ENCODE measurements at places on chromosomes 7 and 10. TPM values are rescaled to one million over a fixed set of nuclear protein-coding genes. Genes with fewer than 3 reads are reported as not detected.

- no peak for DNase-seq
- H3K4me3 ChIP-seq, result no peak within 1 kb of the TSS
- peaks cover 20% of the 10 kb centered on the region for H3K4me1 ChIP-seq
- H3K27ac ChIP-seq, result no peak within 1 kb of the TSS
Observed at GRCh38 chr10:69220041-69220451, at the start of gene HKDC1. HKDC1 (plus strand) TSS chr10:69220332; CDS start chr10:69220436, 104 bp downstream.

GRCh38 chr10:84340632-84341537 is 12.5 kb downstream of the CCSER2 start:
- peaks cover 4% of the 10 kb centered on the region for H3K36me3 ChIP-seq
- H3K27me3 ChIP-seq, result no peaks in the 10 kb centered on the region
- DNase-seq, result no peak
- H3K4me1 ChIP-seq, result peaks cover 19% of the 10 kb centered on the region
- no peak overlapping the region for H3K27ac ChIP-seq
- no peak overlapping the region for H3K4me3 ChIP-seq

DNA sequence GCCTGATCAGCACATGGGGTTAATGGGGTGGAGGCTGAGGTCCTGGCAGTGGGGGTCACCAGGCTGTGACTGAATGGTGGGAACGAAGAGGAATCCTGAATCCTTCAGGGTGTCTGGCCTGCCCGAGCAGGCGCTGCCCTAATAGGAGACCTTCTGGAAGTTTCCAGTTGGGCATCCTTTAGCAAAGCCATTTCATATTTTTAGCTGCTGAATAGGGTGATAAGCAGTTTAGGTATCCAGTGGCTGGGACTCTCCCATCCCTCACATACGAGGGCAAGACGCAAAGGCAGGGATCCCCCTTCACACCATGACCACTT is 159.3 kb downstream of the SH3PXD2A start:
- no peak overlapping the region for H3K27ac ChIP-seq
- no peak for DNase-seq
- H3K4me1 ChIP-seq, result peaks cover 14% of the 10 kb centered on the region
- H3K27me3 ChIP-seq, result peaks cover 22% of the 10 kb centered on the region

DNA sequence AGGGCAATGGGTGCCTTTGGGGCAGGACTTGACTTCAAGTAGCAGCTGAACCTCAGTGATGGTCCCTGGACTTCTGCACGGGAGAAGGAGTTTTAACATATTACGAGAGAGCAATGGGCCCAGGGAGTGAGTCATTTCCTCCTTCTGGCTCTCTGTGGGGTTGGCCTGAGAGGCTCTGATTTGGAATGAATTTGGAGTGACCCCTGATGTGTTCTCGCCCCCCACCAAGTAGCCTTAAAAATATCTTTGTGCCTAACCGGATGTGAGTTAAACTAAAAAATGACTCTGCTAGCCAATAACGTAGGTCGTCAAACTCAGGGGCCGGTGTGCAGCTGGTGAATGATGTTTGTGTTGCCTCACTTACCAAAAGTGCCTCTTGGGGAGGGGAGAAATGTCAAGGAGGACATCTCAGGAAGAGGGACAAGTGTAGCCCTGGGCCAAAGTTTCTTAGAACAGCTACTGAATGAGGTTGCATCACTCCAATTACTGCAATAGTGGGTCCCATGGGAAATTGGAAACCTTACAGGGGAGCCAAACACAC is 656.6 kb downstream of the INHBA start:
- H3K4me3 ChIP-seq, result no peak overlapping the region
- peaks cover 2% of the 10 kb centered on the region for H3K27me3 ChIP-seq
- no peaks in the 10 kb centered on the region for H3K4me1 ChIP-seq
- no peak for DNase-seq

GRCh38 chr10:112389271-112389822 is 15.4 kb downstream of the ACSL5 start:
- H3K27me3 ChIP-seq, result peaks cover 3% of the 10 kb centered on the region
- peak; percentile 42 for DNase-seq
- peak overlapping the region; percentile 94 for H3K27ac ChIP-seq
- no peaks in the 10 kb centered on the region for H3K36me3 ChIP-seq

DNA sequence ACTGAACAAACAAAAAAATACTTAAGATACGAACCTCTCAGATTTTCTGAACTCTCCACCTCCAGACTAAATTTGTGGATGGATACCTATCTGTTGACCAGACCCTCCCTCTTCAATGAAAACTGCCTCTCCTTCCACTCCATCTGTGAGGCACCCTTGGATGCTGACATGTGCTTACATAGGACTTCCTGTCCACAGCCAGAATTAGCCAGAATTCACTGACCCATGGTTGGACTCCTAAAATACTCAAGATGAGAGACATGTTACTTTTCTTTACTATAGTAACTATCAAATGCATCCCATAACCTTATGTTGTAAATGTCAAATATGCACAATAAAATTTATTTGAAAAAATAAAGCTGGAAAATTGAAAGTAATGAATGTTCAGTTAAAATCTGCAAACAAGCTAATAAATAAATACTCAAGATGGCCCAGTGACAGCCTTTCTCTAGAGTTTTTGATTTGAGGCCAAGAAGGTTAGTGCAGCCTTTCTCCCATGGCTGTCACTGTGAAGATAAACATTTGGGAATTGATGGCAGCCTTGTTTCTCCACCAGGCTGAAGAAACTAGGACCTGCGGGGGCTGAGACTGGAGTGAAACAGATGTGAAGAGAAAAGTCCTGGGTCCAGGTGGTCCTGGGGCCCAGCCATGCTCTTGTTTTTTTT is 287.0 kb downstream of the ZEB1 start:
- H3K27me3 ChIP-seq, result no peaks in the 10 kb centered on the region
- DNase-seq, result no peak
- H3K4me1 ChIP-seq, result peaks cover 9% of the 10 kb centered on the region
- H3K36me3 ChIP-seq, result peaks cover 3% of the 10 kb centered on the region
- H3K4me3 ChIP-seq, result no peak overlapping the region

DNA sequence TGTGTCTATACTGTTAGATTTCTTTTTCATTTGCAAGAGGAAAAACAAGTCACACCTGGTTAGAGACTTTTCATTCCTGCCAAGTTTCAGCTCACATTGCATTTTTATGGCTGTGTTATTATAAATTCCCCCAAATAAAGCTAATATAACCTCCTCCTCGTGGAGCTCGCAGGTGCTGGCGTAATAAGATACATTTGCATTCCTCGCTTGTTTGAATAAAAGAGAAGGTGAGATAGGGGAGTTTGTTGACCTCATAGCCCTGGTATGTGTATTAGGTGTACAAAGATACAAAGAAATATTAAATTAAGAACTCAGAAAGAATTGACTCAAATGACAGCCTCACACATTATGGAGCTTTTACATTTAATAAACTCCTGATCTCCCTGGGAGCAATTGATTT is 257.7 kb upstream of the SP8 start:
- H3K4me1 ChIP-seq, result peaks cover 3% of the 10 kb centered on the region
- no peak for DNase-seq
- H3K27ac ChIP-seq, result no peak overlapping the region
- H3K4me3 ChIP-seq, result no peak overlapping the region

DNA sequence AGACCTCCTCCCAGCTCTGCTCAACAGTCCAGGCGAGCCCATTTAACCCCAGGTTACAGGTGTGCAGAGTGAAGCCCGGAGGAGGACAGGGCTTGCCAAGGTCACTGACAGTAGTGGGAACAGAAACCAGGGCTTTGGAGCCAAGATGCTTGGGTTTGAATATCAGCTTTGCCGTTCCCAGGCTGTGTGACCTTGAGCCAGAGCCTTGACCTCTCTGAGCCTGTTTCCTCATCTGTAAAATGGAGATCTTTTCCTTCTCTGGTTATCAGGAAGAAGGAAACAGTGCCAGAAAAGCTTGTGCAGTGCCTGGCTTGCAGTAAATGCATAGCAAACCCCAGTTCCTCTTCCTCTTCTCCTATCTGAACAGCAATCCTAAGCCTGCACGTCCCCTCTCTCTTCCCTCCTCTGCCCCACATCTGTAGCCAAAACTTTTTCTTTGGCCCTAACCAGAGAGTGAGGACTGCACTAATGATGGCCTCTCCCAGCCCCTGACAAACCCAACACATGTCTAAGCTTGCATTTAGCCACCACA is 21.4 kb upstream of the MLXIPL start:
- no peak overlapping the region for H3K27ac ChIP-seq
- H3K4me3 ChIP-seq, result no peak overlapping the region
- peaks cover 25% of the 10 kb centered on the region for H3K4me1 ChIP-seq
- no peaks in the 10 kb centered on the region for H3K36me3 ChIP-seq

DNA sequence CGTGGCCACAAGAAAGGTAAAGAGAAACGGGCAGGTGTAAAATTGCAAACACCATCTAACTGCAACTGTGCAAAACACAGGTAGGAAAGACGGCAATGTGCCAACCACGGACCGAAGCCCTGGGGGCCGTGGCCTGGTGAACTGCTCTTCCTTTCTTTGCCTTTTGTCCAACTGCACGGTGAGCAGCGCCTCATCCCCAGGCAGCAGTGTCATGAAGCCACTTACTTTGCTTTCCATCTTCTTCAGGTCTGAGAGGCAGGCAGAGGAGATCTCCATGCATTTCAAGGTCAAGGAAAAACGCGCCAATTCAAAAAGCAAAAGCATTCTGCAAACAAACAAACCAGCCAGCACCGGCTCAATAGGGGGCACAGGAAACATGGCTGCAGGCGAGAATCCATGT is 12.9 kb downstream of the CFAP46 start:
- peaks cover 2% of the 10 kb centered on the region for H3K4me1 ChIP-seq
- H3K27me3 ChIP-seq, result peaks cover 18% of the 10 kb centered on the region
- peaks cover 4% of the 10 kb centered on the region for H3K36me3 ChIP-seq
- peak overlapping the region; percentile 3 for H3K27ac ChIP-seq
- no peak for DNase-seq
- no peak overlapping the region for H3K4me3 ChIP-seq

DNA sequence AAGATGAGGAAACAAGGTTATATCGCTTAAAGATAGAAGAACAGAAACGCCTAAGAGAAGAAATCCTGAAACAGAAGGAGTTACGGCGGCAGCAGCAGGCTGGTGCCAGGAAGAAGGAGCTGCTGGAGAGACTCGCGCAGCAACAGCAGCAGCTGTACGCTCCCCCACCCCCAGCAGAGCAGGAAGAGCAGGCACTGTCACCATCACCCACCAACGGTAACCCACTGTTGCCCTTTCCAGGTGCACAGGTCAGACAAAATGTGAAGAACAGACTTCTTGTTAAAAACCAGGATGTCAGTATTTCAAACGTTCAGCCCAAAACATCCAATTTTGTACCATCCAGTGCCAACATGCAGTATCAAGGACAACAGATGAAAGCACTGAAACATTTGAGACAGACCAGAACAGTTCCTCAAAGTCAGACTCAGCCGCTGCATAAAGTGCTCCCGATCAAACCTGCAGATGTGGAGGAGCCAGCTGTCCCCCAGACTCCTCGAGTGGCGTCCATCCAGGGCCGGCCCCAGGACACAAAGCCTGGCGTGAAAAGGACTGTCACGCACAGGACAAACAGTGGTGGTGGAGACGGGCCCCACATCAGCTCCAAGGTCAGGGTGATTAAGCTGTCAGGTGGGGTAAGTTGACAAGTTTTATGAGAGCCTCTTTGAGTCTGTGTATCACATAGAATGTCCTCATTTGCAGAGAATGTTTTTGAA is 67.1 kb downstream of the SHH start:
- H3K27me3 ChIP-seq, result no peaks in the 10 kb centered on the region
- peaks cover 23% of the 10 kb centered on the region for H3K4me1 ChIP-seq
- peaks cover 13% of the 10 kb centered on the region for H3K36me3 ChIP-seq
- DNase-seq, result no peak
- peak overlapping the region; percentile 11 for H3K27ac ChIP-seq

GRCh38 chr10:13038391-13038790 is 36.9 kb upstream of the CCDC3 start:
- H3K27ac ChIP-seq, result no peak overlapping the region
- no peak for DNase-seq
- H3K4me3 ChIP-seq, result no peak overlapping the region
- no peaks in the 10 kb centered on the region for H3K36me3 ChIP-seq
- no peaks in the 10 kb centered on the region for H3K4me1 ChIP-seq
- H3K27me3 ChIP-seq, result peaks cover 3% of the 10 kb centered on the region

DNA sequence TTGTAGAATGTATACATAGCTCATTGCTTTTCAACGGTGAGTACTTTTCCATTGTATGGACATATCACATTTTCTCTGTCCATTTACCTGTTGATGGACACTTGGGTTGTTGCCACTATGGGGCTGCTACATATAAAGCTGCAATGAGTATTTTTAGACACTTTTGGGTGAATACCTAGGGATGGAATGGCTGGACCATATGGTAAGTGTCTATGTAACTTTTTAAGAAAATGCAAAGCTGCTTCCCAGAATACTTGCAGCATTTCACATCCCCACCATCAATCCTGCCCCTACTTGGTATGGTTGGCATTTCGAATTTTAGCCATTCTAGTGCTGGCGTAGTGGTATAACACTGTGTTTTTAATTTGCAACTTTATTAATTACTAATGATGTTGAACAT is 274.6 kb downstream of the TNS3 start:
- H3K27ac ChIP-seq, result no peak overlapping the region
- no peak for DNase-seq
- no peak overlapping the region for H3K4me3 ChIP-seq
- peaks cover 2% of the 10 kb centered on the region for H3K27me3 ChIP-seq

- no peak for DNase-seq
- H3K4me1 ChIP-seq, result no peaks in the 10 kb centered on the region
- peaks cover 3% of the 10 kb centered on the region for H3K36me3 ChIP-seq
- H3K27me3 ChIP-seq, result peaks cover 3% of the 10 kb centered on the region
Observed at GRCh38 chr7:1899196-1899595, 229.1 kb downstream of the ELFN1 start.

DNA sequence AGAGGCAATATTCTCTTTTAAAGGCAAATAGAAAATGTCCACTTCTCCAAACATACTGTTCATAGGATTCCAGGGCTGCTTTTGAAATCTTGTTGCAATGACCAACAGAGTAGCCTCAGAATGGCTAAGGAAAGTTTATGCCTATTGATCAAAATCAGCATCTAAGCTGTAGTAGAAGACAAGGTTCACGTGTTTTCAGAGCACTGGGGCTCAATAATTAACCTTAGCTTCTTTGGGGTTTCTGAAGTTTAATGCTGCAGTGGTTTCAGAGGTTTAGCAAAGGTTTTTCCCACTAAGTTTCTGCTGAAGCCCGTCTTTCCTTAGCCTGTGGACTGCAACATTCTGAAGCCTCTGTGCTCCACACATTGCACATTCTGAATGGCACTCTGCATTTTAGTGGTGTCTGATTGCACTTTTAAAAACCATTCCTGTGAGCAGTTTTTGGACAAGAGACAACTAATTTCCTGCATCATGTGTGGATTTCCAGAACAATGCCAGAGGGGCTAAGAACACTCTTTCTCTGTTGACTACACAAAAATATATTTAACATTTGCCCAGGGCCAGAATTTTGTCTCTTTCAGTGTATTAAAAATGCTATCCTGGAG is 342.5 kb downstream of the PTEN start:
- no peaks in the 10 kb centered on the region for H3K4me1 ChIP-seq
- H3K4me3 ChIP-seq, result no peak overlapping the region
- no peak overlapping the region for H3K27ac ChIP-seq
- DNase-seq, result no peak
- H3K27me3 ChIP-seq, result no peaks in the 10 kb centered on the region

Gene ADARB2
- 54.9 TPM for total RNA-seq

Gene CRYGN
- not detected for total RNA-seq

Gene GPR15LG
- not detected for total RNA-seq

Gene ANKRD1
- total RNA-seq, result 0.82 TPM

Gene GDF10
- 0.74 TPM for total RNA-seq

Gene PRSS2
- total RNA-seq, result 2.0 TPM

Gene EBLN1
- total RNA-seq, result not detected

Gene BTBD16
- 0.23 TPM for total RNA-seq

Gene PNLIPRP3
- total RNA-seq, result not detected
